Skin of body (tissue), 3 donors: ENCODE measurements at places on chromosomes 7 and 10.
A peak's percentile ranks its signal among the peaks of the same experiment; 100 is the strongest.

- DNase-seq: no peak
Observed at GRCh38 chr7:23065974-23066373, 39.6 kb upstream of the KLHL7 start.

DNA sequence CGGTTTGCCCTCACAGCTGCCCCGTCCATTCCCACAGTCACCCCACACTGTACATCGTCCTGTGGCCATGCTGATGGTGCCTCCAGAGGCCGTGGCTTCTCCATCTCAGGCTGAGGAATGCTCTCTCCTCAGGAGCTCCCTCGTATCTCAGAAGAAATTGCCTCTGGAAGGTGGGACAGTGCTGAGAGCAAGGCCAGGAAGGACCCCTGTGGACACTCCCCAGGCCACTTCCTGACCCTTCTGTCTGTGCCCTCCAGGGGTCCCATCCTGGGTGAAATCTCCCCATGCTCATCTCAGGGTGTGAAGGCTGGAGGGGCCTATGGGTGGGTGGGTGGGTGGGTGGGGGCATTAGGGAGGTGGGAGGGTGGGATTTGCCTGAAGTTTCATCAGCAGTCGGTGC is 454.3 kb downstream of the PLXNA4 start:
- no peak for DNase-seq

DNA sequence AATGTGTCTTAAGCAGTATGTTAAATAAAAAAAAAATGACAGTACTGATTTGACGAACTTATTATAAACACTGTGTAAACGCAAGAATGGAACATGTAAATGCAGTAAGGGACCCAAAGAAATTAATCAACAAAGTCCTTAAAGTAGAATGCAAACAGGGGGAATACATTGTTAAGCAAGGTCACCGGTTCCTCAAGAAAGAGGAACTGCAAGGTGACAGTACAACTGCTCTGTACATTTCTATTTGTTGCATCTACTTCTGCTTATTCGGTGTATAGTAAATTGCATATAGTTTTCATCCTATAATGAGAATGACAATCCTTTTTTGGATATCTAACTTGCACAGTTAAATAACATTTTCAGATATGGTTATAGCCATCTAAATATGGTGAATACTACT is 387.0 kb upstream of the SEMA3D start:
- DNase-seq: no peak

- DNase-seq: no peak
Observed at GRCh38 chr7:44374007-44374763, 48.8 kb upstream of the CAMK2B start.

DNA sequence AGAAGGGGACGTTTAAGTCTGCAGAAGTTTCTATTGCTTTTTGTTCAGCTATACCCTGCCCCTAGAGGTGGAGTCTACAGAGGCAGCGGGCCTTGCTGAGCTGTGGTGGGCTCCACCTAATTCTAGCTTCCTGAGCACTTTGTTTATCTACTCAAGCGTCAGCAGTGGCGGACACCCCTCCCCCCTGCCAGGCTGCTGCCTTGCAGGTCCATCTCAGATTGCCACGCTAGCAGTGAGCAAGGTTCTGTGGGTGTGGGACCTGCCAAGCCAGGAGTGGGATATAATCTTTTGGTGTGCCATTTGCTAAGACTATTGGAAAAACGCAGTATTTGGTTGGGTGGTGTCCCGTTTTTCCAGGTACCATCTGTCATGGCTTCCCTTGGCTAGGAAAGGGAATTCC is 147.3 kb upstream of the PRPS1L1 start:
- DNase-seq: no peak

DNA sequence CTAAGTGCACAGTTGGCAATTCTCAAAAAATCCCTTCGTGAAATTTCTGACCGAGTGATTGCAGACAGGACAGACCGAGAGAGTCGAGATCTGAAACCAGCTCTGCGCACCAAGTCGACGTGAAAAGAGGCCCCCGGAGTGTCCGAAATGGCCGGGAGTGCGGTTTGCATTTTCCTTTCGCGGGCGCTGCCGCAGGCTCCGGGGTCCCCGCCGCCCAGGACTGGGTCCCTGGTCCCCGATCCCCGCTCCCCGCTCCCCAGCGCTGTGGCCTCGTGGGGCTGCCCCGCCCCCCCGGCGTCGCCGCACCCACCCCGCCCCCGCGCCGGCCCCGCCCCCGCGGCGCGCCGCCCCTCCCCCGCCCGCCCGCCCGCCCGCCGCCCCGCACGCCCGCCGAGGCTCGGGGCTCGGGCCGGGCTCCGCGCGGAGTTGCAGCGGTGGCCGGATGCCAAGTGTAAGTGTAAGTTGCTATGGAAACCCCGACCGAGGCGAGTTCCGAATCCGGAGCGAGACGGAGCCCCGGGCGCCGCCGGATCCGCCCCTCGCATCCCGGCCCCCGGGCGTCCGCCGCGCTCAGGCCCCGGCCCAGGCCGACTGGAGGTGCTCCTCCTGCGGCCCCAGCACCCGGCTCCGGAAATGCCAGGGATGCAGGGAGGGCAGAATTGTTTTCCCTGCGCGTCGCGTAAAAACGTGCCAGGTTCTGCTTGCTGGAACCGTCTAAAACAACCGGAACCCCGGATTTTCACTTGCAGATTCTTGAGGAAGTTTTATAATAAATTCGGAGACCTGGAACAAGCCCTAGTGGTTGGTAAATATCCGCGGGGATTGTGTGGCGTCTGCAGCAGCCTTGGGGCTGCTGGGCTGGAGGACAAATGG is 4.6 kb downstream of the BMI1 start:
- peak; percentile 38 for DNase-seq

DNA sequence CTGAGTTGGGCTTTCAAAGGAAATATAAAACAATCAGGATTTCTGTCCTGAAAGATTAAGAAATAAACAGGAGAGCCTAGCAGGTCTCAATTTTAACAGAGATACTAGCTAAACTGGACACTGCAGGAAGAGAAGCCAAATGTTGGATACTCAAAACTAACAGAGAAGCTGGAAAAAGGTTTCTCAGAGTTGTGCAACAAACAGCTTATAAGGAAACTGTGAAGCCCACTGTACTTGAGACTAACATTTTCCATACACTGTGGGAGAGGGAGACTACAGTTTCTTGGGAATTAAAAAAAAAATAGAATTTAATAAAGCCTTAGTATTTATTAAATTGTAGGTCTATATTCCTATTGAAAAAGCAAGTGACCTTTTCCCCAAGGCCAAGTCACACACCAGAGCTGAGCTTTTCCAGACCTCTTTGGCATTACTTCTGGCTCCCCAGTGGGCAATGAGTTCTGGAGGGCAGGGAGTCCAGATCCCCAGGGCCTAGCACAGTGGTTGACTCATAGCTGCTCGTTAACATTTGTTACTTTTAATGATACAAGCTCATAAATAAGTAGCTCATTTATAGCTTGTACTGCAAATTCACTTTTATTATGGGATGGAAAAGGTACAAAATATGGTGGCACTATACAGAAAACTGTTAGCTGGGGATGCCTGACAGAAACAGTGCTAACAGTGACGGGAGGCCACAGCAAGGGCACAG is 68.3 kb downstream of the MINDY3 start:
- no peak for DNase-seq
